ENCODE measurements at places on chromosomes 5 and 9. TPM values are rescaled to one million over a fixed set of nuclear protein-coding genes. Genes with fewer than 3 reads are reported as not detected.

FLT4 gene
- total RNA-seq, result 10.6 TPM

ANKRD34B gene
- total RNA-seq, result not detected

LCNL1 gene
- 0.19 TPM for total RNA-seq

BTNL8 gene
- total RNA-seq, result not detected

RASA1 gene
- total RNA-seq, result 39.6 TPM

SPEF2 gene
- total RNA-seq, result 1.1 TPM

SYK gene
- not detected for total RNA-seq

NR4A3 gene
- 0.09 TPM for total RNA-seq

NUTM2F gene
- total RNA-seq, result not detected

PTPRD gene
- 5.8 TPM for total RNA-seq

SPINK7 gene
- total RNA-seq, result not detected

ADAMTS16 gene
- not detected for total RNA-seq

PGM5 gene
- total RNA-seq, result 1.1 TPM

CLPTM1L gene
- total RNA-seq, result 305 TPM

OR1L4 gene
- not detected for total RNA-seq

ANKRD18B gene
- total RNA-seq, result 0.94 TPM

ARSI gene
- total RNA-seq, result 0.09 TPM

GPSM1 gene
- 34.4 TPM for total RNA-seq

OBP2B gene
- not detected for total RNA-seq

Measured in endothelial cell of coronary artery (primary cell).